Large intestine (tissue), 12 donors: ENCODE measurements at places on chromosomes 2 and 18. TPM values are rescaled to one million over a fixed set of nuclear protein-coding genes. Genes with fewer than 3 reads are reported as not detected.
A peak's percentile ranks its signal among the peaks of the same experiment; 100 is the strongest.

DNA sequence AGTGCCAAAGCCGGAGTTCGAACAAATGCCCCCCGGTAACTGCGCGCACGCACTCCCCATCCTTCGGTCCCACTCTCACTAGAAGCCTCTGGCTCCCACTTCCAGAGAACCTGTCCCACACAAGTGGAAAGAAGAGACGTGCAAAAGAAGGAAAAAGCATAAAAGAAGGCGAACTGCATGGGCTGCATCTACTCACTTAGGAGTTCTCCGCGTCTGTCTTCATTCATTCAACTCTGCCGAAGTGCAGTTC, 312 bp downstream of the NR4A2 start:
- peak overlapping the region; percentile 62 for H3K27ac ChIP-seq
- H3K4me3 ChIP-seq, result peak overlapping the region; percentile 83
- peaks cover 24% of the 10 kb centered on the region for H3K4me1 ChIP-seq
- no peaks in the 10 kb centered on the region for H3K36me3 ChIP-seq

The GPR55 gene
- 0.63 TPM for polyA plus RNA-seq

The ASPRV1 gene
- polyA plus RNA-seq, result 1.5 TPM

The SCG2 gene
- polyA plus RNA-seq, result 82.8 TPM

DNA sequence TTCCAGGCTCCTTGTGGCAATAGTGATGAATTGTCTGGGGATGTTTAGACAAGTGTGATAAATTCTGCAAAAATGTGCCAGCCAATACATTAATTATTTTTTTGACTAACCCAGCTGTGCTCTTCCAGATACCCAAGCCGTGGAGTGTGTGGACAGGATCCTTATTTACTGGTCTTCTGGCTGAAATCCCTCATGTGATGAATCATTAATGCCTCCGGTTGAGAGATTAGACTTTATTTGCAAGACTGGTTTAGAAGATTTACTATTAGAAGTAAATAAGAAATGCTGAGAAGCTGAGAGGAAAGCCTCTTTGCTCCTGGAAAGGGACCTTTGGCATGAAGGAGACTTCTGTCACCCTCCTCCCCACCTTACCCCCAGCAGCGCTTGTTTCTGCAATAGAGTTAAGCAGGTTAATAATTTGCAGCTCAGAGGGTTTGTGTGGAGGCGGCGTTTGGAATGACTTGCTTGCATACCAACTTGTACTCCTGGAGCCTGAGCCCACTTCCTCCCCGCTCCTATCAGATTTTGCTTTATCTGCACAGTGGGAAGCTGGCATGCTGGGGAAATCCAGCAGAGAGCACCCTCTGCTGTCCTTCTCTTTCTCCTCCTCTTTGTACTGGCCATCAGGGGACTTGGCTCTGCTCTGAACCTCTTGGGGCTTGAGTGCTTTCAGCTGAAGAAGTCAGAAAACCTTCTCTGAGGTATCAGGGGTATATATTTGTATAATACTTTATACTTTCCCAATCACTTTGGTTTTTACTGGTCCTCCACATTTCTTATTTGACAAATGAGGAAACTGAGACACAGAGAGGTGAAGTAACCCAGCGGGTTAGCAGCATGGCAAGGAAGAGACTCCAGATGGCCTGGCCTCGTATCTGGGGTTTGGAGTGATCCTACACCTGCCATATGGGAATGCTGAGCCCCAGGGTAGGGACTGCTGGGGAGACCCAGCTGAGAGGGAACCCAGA, 16.3 kb downstream of the SLC3A1 start:
- peak; percentile 98 for DNase-seq
- no peaks in the 10 kb centered on the region for H3K27me3 ChIP-seq
- H3K36me3 ChIP-seq, result peaks cover 15% of the 10 kb centered on the region
- H3K27ac ChIP-seq, result peak overlapping the region; percentile 82
- H3K4me3 ChIP-seq, result no peak overlapping the region

- peaks cover 19% of the 10 kb centered on the region for H3K4me1 ChIP-seq
- no peak overlapping the region for H3K27ac ChIP-seq
- no peak overlapping the region for H3K4me3 ChIP-seq
- DNase-seq, result no peak
- no peaks in the 10 kb centered on the region for H3K27me3 ChIP-seq
These were observed 74.1 kb upstream of the BZW1 start for GRCh38 chr2:200737585-200737984.

The PRKAG3 gene
- polyA plus RNA-seq, result 0.07 TPM

The ASB18 gene
- polyA plus RNA-seq, result 0.03 TPM

The TMSB10 gene
- polyA plus RNA-seq, result 1,245 TPM

The PLA2R1 gene
- 18.4 TPM for polyA plus RNA-seq

DNA sequence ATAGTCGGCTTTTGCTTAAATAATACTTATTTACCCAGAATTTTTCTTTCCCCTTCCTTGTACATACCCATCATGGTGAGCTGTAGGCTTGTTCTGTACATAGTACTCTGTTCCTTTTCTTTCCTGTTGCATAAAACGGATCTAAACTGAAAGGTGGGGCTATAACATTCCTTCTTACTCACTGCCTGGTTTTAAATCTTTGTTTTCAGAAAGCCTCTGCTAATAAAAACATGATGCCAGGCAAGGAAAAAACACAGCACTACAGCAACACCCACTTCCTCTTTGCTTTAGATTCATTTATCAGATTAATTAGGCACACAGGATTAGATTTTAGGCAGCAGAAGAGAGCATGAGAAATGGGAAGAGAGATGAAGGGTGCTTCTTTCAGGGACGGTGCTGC, 19.6 kb upstream of the STON1 start:
- no peak overlapping the region for H3K4me3 ChIP-seq
- peaks cover 10% of the 10 kb centered on the region for H3K4me1 ChIP-seq
- H3K36me3 ChIP-seq, result peaks cover 32% of the 10 kb centered on the region
- H3K27me3 ChIP-seq, result no peaks in the 10 kb centered on the region
- no peak overlapping the region for H3K27ac ChIP-seq
- DNase-seq, result no peak

GRCh38 chr2:105313877-105314276, 15.7 kb downstream of the TGFBRAP1 start:
- no peak overlapping the region for H3K27ac ChIP-seq
- H3K36me3 ChIP-seq, result no peaks in the 10 kb centered on the region
- DNase-seq, result no peak
- H3K4me3 ChIP-seq, result no peak overlapping the region
- no peaks in the 10 kb centered on the region for H3K4me1 ChIP-seq

GRCh38 chr2:74313497-74313896, 29.7 kb downstream of the SLC4A5 start:
- no peaks in the 10 kb centered on the region for H3K4me1 ChIP-seq
- no peaks in the 10 kb centered on the region for H3K27me3 ChIP-seq
- no peak for DNase-seq
- H3K4me3 ChIP-seq, result no peak overlapping the region
- H3K36me3 ChIP-seq, result no peaks in the 10 kb centered on the region

The LINC00305 gene
- not detected for polyA plus RNA-seq

DNA sequence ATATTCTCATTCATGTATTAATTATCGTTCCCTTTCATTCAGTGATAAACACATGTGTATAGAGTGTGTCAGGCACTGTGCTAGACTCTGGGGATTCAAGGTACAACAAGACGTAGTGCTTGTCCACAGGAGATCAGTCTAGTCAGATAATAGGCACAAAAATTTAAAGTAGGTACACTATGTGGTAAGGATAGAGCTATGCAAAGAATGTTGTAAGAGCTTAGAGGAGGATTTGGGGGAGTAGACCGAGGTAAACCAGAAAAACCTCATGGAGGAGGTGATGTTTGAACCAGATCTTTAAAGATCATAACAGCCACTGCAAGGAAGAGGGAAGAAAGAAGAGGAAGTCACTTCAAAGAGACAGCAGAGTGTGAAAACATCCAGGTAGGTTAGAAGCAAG, 256.9 kb upstream of the DDX18 start:
- H3K4me1 ChIP-seq, result no peaks in the 10 kb centered on the region
- H3K36me3 ChIP-seq, result no peaks in the 10 kb centered on the region
- no peaks in the 10 kb centered on the region for H3K27me3 ChIP-seq

The DSEL gene
- 8.4 TPM for polyA plus RNA-seq

GRCh38 chr2:166112193-166112605, 15.6 kb downstream of the SCN1A start:
- H3K4me3 ChIP-seq, result no peak overlapping the region
- no peak for DNase-seq
- no peak overlapping the region for H3K27ac ChIP-seq
- no peaks in the 10 kb centered on the region for H3K27me3 ChIP-seq
- H3K4me1 ChIP-seq, result no peaks in the 10 kb centered on the region

- no peaks in the 10 kb centered on the region for H3K27me3 ChIP-seq
- H3K4me1 ChIP-seq, result no peaks in the 10 kb centered on the region
- no peak overlapping the region for H3K4me3 ChIP-seq
- H3K27ac ChIP-seq, result no peak overlapping the region
- no peaks in the 10 kb centered on the region for H3K36me3 ChIP-seq
These were observed 24.4 kb upstream of the THOC1 start for GRCh38 chr18:292271-292670.

DNA sequence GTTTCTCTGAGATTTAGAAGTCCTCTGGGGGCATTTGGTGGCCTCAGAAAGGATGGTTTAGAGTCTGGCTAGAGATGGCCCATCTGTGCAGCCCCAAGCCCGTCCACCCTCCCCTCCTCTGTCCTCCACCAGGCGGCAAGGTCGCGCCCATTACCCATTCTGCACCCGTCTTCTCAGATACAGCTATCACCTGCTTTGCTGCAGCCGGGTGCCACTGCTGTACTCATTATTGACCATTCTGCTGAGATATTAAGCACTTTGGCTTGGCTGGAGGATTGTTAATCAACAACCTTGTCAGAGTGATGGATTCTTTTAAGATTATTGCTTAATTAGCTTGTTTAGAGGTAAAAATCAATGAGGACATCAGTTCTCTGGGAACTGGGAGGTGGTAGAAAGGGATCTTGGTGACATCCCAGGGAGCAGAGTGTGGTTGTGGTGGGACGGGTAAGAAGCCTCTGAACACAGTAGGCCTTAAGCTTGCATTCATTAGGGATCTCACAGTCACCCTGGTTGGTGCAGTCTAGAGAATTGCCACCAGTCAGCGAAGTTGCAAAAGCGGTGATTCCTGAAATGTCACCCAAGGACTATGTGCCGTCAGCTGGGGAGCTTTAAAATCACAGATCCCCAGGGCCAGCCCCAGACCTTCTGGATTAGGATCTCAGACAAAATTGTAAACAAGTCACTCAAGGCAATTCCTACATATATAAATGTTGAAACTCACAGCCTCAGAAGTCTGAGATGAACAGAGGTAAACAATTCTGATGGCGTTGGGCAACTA, 90.9 kb downstream of the CAPN13 start:
- H3K27ac ChIP-seq, result no peak overlapping the region
- no peak overlapping the region for H3K4me3 ChIP-seq
- H3K36me3 ChIP-seq, result no peaks in the 10 kb centered on the region
- DNase-seq, result no peak
- no peaks in the 10 kb centered on the region for H3K27me3 ChIP-seq

- no peak overlapping the region for H3K4me3 ChIP-seq
- H3K27ac ChIP-seq, result no peak overlapping the region
- no peak for DNase-seq
- peaks cover 4% of the 10 kb centered on the region for H3K4me1 ChIP-seq
- no peaks in the 10 kb centered on the region for H3K36me3 ChIP-seq
These were observed 8.9 kb downstream of the EPC2 start for GRCh38 chr2:148653437-148653836.

DNA sequence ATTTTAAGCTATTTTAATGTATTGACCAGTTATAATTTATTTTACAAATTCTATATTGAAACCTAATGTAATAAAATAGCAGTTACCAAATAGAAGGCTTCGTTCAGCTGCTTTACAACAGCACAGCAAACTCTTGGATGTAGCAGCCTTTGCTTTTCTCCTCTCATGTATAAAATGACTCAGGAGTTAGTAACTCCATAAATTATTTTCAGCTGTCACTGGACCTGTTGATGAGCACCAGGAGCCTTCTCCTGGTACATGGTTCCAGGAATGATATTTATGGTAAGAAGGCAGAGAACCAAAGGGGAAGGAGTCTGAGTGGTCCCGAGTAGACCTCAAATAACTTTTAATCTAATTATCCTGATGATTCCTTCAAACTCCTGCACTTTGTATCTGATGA, 256.4 kb upstream of the NETO1 start:
- H3K27ac ChIP-seq, result no peak overlapping the region
- no peak for DNase-seq
- no peak overlapping the region for H3K4me3 ChIP-seq
- H3K27me3 ChIP-seq, result no peaks in the 10 kb centered on the region
- no peaks in the 10 kb centered on the region for H3K4me1 ChIP-seq

- no peak for DNase-seq
- peaks cover 21% of the 10 kb centered on the region for H3K4me1 ChIP-seq
- H3K36me3 ChIP-seq, result no peaks in the 10 kb centered on the region
- H3K27me3 ChIP-seq, result no peaks in the 10 kb centered on the region
These were observed 194.4 kb upstream of the ID2 start for GRCh38 chr2:8487461-8487932.

The SLC4A3 gene
- polyA plus RNA-seq, result 3.3 TPM

The MIB1 gene
- polyA plus RNA-seq, result 25.4 TPM

The CHRNG gene
- polyA plus RNA-seq, result 0.21 TPM

DNA sequence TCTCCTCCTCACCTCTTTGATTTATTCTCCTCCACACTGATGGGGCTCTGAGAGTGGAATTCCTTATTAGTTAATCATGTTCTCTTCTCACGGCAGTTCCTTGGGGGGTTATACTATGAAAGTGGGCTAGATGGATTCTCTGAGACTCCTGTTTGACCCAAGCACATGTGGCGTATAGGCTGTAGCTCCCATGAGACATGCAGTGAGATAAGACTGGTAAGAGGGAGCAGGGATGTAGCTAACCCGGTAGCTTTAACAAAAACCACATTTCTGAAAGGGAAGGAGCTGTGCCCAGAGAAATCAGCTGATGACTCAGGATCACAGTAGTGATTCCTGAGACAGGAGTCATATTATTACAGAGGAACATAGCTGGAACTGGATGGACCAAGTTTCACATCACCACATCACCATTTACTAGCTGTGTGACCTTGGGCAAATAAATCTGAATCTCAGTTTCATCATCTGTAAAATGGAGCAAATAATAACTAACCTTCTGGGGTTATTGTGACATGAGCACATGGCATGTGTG, 82.9 kb downstream of the CRIM1 start:
- no peak for DNase-seq
- no peaks in the 10 kb centered on the region for H3K27me3 ChIP-seq

GRCh38 chr2:33275689-33276444, 200.6 kb upstream of the RASGRP3 start:
- H3K4me3 ChIP-seq, result no peak overlapping the region
- H3K27me3 ChIP-seq, result no peaks in the 10 kb centered on the region
- peaks cover 3% of the 10 kb centered on the region for H3K36me3 ChIP-seq
- H3K4me1 ChIP-seq, result no peaks in the 10 kb centered on the region

DNA sequence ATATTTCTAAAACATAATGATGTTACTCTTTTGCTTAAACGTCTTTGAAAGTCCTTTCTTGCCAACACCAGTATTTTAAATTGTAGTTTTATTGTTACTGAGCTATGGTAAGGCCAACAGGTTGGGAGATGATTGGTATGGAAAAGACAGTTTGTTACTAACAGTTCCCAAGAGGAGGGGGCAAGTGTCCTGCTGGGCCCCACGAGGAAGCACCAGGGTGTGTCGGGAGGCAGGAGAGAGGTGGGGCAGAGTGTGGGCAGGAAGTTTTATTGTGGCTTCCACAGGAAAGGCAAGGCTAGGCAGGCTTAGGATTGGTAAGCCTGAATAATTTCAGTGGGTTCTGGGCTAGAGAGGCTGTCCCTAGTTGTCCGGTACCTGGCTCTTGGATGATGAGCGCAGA, 134.3 kb downstream of the SOCS6 start:
- no peaks in the 10 kb centered on the region for H3K36me3 ChIP-seq
- H3K27me3 ChIP-seq, result no peaks in the 10 kb centered on the region
- H3K27ac ChIP-seq, result no peak overlapping the region
- peaks cover 35% of the 10 kb centered on the region for H3K4me1 ChIP-seq

The OSBPL6 gene
- 4.6 TPM for polyA plus RNA-seq

The UGT1A8 gene
- polyA plus RNA-seq, result not detected
